ENCODE measurements at places on chromosomes 5 and 9. TPM values are rescaled to one million over a fixed set of nuclear protein-coding genes. Genes with fewer than 3 reads are reported as not detected.

DNA sequence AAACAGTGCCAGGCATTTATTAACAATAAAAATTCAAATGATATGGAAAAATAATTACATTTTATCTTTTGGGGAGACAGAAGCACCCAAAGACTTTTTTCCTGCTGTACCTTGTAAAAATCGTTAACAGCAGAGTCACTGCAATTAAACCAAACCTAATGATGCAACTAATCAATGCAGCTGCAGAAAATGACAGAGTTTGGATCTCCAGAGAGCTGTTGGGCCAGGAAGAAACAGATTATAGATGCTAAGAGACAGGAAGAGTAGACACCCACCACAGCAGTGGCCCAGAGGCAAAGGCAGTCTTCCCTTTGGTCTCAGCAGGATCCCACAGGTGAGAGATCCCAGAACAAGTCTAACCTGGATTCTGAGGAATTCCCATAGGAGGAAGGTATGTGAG is 53.0 kb downstream of the SPOCK1 start:
- DNase-seq = no peak

- DNase-seq = no peak
Observed at GRCh38 chr9:101140764-101141163, 112.2 kb downstream of the PLPPR1 start.

GRCh38 chr5:172550096-172550765 is 90.8 kb upstream of the NEURL1B start:
- no peak for DNase-seq

GRCh38 chr9:118609355-118610044 is 759.7 kb downstream of the BRINP1 start:
- no peak for DNase-seq

DNA sequence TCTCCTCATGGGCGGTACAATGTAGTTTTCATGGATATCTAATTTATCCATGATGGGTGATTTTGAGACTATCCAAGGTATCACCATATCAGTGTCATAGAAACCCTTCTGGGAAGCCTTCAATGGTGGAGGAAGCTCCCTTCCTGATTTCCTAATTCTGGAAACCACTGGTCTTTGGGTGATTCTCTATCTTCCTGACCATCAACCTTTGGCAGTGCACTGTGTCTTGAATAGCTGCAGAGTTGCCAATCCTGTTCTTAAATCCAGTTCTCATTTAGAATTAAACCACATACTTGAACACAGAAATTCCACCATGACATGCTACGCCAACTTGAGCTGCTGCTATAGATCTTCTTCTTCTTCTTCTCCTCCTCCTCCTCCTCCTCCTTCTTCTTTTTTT is 161.7 kb upstream of the KLF9 start:
- no peak for DNase-seq

GRCh38 chr9:134466869-134467616 is 140.8 kb downstream of the RXRA start:
- no peak for DNase-seq

DNA sequence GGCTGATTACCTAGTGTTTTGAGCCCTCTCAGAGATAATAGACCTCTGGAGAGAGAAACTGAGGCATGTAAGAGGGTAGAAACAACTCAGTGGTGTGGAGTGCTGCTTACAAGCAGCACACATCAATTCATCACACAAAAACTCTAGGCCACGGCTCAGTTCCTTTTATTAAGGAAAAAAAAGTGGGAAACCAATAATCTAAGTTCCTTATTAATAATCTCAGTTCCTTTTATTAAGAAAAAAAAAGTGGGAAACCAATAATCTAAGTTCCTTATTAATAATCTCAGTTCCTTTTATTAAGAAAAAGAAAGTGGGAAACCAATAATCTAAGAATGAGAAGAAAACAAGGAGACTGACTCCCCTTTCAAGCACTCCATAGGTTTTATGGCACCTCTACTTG is 28.0 kb downstream of the TXNDC8 start:
- no peak for DNase-seq

DNA sequence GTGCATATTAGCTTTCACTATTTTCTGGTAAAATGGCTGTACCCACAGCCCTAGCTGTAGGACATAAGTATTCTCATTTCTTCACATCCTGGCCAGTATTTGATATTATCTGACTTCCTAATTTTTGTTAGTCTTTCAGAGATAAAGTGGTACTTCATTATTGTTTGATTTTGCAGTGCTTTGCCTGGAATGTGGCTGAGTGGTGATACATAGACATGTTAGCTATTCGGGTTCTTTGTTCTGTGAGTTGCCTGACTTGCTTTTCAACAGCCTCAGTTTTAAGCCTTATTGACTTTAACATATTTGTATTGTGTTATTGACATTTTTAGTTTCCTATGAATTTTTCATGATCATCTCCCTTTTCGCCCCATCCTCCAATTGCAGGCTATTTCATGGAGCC is 161.1 kb downstream of the GABBR2 start:
- no peak for DNase-seq

The PRRT1B gene
- total RNA-seq = not detected

The PAEP gene
- not detected for total RNA-seq

The SHISAL2B gene
- total RNA-seq = not detected

All from breast epithelium (tissue), 4 donors.